Pancreas (tissue), 10 donors: ENCODE measurements at places on chromosomes 7 and 10.
A peak's percentile ranks its signal among the peaks of the same experiment; 100 is the strongest.

DNA sequence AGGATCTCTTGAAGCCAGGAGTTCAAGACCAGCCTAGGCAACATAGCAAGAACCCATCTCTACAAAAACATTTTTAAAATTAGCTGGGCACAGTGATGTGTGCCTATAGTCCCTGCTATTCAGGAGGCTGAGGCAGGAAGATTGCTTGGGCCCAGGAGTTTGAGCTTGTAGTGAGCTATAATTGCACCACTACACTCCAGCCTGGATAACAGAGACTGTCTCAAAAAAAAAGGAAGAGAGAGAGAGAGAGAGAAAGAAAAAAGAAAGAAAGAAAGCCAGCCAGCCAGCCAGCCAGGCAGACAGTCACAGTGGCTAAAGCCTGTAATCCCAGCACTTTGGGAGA is 95.2 kb upstream of the STK17A start:
- H3K27me3 ChIP-seq: no peaks in the 10 kb centered on the region
- no peak overlapping the region for H3K27ac ChIP-seq
- no peak for DNase-seq
- H3K4me1 ChIP-seq: peaks cover 24% of the 10 kb centered on the region
- no peak overlapping the region for H3K4me3 ChIP-seq

DNA sequence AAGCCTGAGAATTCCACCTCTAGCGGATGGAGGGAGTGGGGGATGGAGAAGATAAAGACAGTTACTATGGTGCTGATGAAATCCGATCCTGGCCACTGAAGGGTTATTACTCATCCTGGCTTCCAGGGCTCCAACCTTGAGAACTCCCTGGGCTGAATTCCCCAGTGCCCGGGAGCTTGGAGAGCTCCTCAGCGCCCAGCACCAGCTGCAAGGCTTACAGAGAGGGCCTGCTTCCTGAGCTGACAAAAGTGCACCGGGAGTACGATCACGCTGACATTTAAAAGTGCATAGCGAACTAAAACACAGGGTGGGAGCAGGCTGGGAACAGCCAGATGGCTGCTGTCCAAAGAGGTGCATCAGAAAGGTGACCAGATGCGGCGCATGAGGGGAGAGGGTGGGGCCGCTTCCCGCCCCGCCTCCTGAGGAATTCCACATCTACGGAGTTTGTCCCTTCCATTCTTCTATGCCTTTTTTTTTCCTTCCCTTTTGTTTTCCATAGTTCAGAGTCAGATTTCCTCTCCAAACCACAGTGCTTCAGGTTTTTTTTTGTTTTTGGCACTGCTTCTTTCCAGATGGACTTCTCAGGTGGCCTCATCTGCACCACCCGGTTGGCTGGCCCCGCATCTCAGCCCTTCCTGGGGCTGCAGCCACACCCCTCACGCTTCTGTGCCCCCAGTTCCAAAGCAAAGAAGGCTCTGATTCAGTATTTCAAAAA is 62.4 kb upstream of the MKRN1 start:
- no peaks in the 10 kb centered on the region for H3K27me3 ChIP-seq
- DNase-seq: no peak
- H3K4me1 ChIP-seq: no peaks in the 10 kb centered on the region
- H3K4me3 ChIP-seq: no peak overlapping the region
- H3K27ac ChIP-seq: no peak overlapping the region
- H3K36me3 ChIP-seq: no peaks in the 10 kb centered on the region

- DNase-seq: no peak
- H3K36me3 ChIP-seq: no peaks in the 10 kb centered on the region
- no peaks in the 10 kb centered on the region for H3K27me3 ChIP-seq
- H3K4me1 ChIP-seq: no peaks in the 10 kb centered on the region
- no peak overlapping the region for H3K27ac ChIP-seq
Measured at GRCh38 chr7:159238541-159238940, 93.9 kb upstream of the VIPR2 start.

DNA sequence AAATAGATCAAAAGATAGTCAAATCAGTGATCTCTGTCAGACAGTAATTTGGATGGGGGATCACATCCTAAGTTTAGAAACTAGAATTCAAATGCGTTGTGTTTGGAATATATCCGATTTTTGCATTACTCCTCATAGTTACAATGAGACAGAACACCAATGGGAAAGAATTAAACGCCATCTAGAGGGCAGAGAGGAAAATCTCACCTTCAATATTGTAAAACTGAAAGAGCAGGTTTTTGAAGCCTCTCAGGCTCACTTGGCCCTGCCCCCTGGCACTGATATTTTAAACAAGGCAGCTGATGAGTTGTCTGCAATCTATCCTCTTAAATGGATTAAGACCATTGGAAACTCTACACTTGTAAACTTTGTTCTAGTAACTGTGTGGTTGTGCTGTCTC is 17.7 kb downstream of the FRG2B start:
- no peak overlapping the region for H3K4me3 ChIP-seq
- no peaks in the 10 kb centered on the region for H3K4me1 ChIP-seq

GRCh38 chr7:105234886-105235285 is 153.8 kb downstream of the SRPK2 start:
- H3K36me3 ChIP-seq: no peaks in the 10 kb centered on the region
- H3K4me1 ChIP-seq: peaks cover 5% of the 10 kb centered on the region
- no peak overlapping the region for H3K27ac ChIP-seq
- H3K4me3 ChIP-seq: no peak overlapping the region
- DNase-seq: no peak

DNA sequence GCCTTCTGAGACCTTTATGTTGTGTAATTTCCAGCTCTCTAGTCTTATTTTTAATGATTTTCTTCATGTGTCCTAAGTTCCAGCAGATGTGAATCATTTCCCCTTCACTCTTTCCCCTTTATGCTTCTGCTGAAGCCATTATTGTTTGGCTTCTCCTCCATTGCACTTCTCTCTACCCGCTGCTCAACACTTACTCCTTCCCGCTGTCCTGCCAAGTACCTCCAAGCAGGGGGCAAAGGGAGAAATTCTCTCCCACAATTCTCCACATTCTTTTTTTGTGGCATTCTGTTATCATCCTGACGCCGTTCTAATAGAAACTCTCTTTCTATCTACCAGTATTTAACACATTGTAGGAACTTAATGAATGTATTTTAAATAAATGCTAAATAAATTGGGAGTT is 388.9 kb upstream of the TPK1 start:
- no peaks in the 10 kb centered on the region for H3K27me3 ChIP-seq
- DNase-seq: no peak
- no peak overlapping the region for H3K4me3 ChIP-seq
- no peak overlapping the region for H3K27ac ChIP-seq
- no peaks in the 10 kb centered on the region for H3K4me1 ChIP-seq
- H3K36me3 ChIP-seq: no peaks in the 10 kb centered on the region

DNA sequence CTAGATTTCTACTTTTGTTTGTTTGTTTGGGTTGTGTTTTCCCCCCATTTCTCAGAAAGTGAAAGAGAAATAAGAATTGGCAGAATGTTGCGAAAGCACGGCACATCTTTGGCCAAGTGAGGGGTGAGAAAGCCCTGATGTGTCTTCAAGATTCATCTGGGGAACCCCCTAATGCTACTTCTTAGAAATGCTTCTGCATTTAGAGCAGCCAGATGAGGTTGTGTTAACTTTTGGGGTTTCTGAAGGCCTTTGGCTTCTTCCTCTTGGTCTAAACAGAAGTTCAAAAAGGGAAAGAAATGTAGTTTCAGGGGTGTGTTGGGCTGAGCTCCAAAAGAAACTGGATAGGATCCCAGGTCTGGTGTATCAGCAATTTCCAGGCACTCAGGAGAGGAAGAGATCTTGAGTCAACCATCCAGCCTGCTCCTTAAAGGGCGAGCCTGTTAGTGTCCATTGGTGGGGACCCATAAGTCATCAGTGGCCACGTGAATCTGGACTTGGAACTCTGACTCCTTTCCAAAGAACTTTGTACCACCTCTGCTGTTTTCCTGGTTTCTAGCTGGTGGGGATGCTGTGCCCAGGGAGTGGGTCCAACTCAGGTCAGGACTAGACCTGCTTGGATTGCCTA is 6.5 kb downstream of the DUSP5 start:
- DNase-seq: no peak
- H3K27ac ChIP-seq: peak overlapping the region; percentile 29
- H3K4me3 ChIP-seq: no peak overlapping the region
- H3K27me3 ChIP-seq: no peaks in the 10 kb centered on the region

DNA sequence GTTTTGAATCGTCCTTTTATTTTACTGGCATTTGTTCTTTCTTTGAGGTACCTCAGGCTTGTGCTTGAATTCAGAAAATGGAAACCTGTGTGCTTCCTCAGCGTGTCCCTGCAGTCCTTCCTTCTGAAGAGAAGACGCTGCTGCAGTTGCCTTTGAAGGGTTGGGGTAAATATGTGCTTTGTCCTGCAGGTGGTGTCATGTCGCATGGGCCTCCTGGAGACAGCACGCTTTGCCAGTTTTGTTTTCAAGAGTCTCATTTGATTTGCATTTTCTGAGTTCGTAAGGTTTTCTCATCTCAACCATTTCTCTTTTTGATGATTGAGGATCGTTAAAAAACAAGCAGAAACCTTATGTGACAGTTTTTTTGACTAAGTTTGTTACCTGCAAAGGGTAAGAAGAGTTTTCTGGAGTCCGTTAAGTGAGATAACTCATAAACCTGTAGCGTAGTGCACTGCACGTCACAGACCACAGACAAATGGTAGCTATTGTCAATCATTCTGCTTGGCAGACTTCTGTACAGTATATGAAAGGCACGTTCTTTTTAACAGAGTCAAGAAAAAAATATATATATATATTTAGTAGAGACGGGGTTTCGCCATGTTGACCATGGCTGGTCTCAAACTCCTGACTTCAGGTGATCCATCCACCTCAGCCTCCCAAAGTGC is 57.0 kb downstream of the CDC123 start:
- H3K27ac ChIP-seq: no peak overlapping the region
- no peaks in the 10 kb centered on the region for H3K27me3 ChIP-seq
- DNase-seq: no peak
- no peak overlapping the region for H3K4me3 ChIP-seq
- no peaks in the 10 kb centered on the region for H3K4me1 ChIP-seq

DNA sequence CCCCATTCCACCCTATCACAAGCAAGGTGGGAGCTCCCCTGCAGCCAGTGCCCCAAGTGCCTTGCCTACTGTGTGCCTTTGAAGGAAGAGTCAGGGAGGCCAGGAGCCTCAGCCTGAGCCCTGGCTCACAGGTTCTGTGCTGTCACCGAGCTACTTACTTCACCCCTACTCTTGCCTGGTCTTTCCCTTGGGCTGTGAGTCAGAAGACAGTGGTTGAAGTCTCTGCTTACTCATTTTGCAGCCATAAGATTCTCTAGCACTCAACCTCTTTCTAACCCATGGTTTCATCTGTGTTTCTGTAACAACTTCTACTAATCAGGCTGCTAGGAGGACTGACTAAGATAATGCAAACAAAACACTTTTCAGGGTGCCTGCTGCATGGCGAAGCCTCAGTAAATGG is 114.5 kb downstream of the PLCE1 start:
- no peak overlapping the region for H3K4me3 ChIP-seq
- no peak overlapping the region for H3K27ac ChIP-seq
- no peaks in the 10 kb centered on the region for H3K27me3 ChIP-seq
- H3K4me1 ChIP-seq: no peaks in the 10 kb centered on the region
- no peak for DNase-seq
- no peaks in the 10 kb centered on the region for H3K36me3 ChIP-seq

DNA sequence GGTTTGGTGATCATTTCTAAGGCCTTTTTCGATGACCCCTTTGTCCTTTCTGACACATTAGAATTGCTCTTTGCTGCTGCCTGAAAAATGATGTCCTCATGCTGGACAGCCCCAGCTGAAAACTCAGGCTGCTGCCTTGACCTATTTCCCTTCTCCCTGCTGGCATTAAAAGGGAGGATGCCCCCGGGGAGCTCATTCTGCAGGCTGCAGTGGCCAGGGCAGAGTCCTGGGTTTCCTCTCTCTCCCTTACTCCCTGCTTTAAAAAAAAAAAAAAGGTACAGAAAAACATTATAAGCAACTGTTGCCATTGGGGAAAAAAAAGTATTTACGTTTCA is 35.4 kb downstream of the LRRC4 start:
- H3K4me3 ChIP-seq: no peak overlapping the region
- DNase-seq: no peak
- no peaks in the 10 kb centered on the region for H3K4me1 ChIP-seq
- H3K36me3 ChIP-seq: no peaks in the 10 kb centered on the region

- peak overlapping the region; percentile 91 for H3K27ac ChIP-seq
- peak; percentile 59 for DNase-seq
- H3K4me3 ChIP-seq: peak overlapping the region; percentile 73
- H3K4me1 ChIP-seq: no peaks in the 10 kb centered on the region
Measured at GRCh38 chr10:101031796-101032636, 982 bp downstream of the SFXN3 start.

- no peaks in the 10 kb centered on the region for H3K36me3 ChIP-seq
- no peak overlapping the region for H3K4me3 ChIP-seq
- H3K27me3 ChIP-seq: no peaks in the 10 kb centered on the region
- H3K4me1 ChIP-seq: no peaks in the 10 kb centered on the region
Measured at GRCh38 chr10:111122127-111122526, 45.3 kb downstream of the ADRA2A start.

- H3K4me3 ChIP-seq: no peak overlapping the region
- H3K4me1 ChIP-seq: no peaks in the 10 kb centered on the region
- no peaks in the 10 kb centered on the region for H3K27me3 ChIP-seq
- H3K27ac ChIP-seq: no peak overlapping the region
- DNase-seq: no peak
Measured at GRCh38 chr10:11086177-11086840, 68.6 kb downstream of the CELF2 start.

- H3K4me3 ChIP-seq: no peak overlapping the region
- no peak for DNase-seq
- H3K4me1 ChIP-seq: no peaks in the 10 kb centered on the region
- no peaks in the 10 kb centered on the region for H3K36me3 ChIP-seq
Measured at GRCh38 chr7:50298811-50299562, 5.5 kb upstream of the IKZF1 start.

- H3K4me1 ChIP-seq: no peaks in the 10 kb centered on the region
- no peaks in the 10 kb centered on the region for H3K27me3 ChIP-seq
- peaks cover 5% of the 10 kb centered on the region for H3K36me3 ChIP-seq
- no peak overlapping the region for H3K27ac ChIP-seq
Measured at GRCh38 chr10:33262871-33263270, 71.6 kb downstream of the NRP1 start.

DNA sequence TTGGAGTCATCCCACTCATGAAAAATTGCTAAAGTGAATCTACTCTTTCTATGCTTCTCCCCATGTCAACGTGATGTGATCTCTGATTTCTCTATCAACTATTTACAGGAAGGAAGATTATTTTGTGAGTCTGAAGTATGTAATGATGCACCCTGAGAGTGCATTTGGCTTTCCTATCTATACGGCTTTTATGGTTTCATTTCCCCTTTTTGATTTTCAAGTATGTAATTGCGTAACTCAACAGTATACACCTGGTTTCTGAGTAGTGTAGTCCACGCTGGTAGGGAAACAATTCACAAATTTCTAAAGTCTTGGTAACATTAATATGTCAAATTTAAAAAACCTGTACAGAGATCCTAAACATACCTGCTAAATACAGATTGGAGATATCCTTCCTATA is 194.7 kb upstream of the SEMA3A start:
- H3K4me3 ChIP-seq: no peak overlapping the region
- H3K27me3 ChIP-seq: no peaks in the 10 kb centered on the region
- no peak overlapping the region for H3K27ac ChIP-seq

GRCh38 chr7:48904975-48905374 is 19.4 kb upstream of the CDC14C start:
- H3K4me1 ChIP-seq: no peaks in the 10 kb centered on the region
- H3K27ac ChIP-seq: no peak overlapping the region
- no peaks in the 10 kb centered on the region for H3K36me3 ChIP-seq
- no peak for DNase-seq
